ENCODE measurements at places on chromosomes 16 and 17.

DNA sequence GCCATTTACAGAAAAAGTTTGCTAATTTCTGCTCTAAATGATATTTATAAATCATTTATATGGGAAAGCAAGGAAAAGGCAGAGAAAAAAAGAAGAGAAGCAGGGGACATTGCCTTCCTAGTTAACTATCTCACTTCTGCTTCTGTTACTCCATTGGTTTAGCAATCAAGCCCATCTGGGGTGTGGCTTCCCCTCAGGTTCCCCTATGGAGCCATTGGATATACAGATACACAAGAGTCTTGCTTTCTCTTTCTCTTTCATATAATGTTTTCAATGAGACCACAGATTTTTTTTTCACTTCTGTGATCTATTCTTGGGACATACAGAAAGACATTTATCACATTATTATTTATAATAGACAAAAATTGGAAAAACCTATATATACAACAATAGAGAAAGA, 105.6 kb upstream of the TOM1L1 start:
- DNase-seq: no peak

DNA sequence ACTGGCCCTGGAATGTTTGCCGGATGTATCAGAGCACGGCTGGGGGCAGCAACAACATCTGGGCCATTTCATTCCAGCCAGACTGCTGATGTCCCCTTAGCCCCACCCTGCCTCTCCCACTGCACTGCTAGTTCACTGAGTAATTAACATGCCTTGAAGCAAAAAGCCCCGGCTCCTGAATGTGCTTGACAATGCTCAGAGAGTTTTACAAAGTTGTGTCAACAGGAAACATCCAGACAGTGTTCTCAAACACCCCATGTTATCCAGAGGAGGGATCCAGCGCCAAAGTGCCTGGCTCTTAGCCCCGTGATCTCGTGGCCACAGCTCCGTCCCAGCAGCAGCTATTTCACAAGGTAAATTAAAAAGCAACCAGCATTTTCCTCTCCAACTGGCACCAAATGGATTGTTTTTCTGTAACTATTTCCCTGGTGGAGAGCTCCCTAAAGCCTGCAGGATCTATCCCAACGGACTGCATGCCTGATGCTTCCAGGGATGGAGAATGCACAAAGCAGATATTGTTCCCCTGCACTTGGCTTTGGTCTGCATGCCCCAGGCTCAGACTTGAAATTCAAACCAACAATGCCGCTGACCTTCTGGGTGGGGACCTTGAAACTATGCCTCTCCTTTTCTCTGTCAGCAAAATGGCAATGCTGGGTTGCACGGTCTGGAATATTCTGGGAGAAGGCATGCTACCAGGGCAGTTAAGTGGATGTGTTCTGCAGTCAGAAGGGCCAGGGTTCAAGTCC, 115.6 kb upstream of the CDH5 start:
- no peak for DNase-seq

DNA sequence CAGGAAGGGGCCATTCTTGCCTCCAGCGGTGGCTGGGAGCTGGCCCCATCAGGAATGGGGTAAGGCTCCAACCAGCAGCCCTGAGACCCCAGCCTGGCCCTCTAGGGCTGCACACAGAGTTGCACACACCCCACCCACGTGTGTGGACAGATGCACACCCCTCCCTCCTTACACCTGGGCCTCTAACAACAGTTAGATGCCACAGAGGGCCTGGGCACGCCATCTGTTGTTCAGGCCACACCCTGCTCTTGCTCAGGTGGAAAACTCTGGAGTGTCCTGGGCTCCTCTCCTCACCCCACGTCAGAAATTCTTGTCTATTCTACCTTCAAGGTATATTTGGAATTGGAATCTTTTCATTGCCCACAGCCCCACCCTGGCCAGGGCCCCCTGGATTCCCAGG, 13.3 kb upstream of the RAI1 start:
- DNase-seq: no peak

DNA sequence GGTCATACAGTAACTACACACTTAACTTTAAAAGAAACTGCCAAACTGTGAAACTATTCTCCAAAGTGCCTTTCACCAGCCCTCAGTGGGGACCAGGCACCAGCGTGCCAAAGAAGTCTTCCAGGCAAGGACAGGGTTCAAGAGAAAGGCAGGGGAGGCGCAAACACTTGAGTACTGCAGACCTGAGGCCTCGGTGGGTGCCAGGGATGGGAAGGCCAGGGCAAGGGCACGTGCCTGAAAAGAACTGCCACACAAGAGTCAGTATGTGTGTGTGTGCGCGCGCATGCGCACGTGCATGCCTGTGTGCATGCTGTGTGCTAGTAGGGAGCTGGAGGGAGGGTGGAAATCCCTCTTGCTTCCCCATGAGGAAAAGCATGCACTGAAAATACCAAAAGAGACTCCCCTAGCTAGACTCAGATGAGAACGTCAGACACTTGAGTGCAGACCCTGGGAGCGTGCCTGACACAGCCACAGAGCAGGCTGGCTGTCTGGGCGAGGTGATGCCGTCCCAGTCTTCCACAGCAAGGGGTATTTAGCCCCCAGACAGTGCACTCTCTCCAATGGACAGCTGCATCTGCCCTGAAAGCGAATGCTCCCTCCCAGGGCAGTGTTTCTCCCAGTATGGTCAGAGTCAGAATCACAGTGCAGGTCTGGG, 40.1 kb upstream of the GSG1L start:
- no peak for DNase-seq

DNA sequence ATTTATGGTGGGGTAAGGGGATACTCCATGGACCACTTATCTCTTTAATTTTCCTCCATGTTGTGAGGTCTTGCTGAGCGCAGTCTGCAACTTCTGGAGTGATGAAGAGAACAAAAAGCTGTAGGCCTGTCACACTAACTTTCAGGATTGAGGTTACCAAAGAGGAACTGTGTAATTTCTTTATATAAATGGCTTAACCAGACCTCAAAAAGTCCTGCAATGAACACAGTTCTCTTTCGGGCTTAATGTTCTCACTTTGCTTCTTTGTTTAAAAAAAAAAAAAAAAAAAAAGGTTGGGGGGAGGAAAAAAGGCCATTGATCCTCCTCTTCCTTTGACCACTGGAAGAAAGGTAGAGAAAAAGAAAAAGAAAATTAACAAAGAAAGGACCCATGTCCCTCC, 86.8 kb upstream of the SOX9 start:
- no peak for DNase-seq

DNA sequence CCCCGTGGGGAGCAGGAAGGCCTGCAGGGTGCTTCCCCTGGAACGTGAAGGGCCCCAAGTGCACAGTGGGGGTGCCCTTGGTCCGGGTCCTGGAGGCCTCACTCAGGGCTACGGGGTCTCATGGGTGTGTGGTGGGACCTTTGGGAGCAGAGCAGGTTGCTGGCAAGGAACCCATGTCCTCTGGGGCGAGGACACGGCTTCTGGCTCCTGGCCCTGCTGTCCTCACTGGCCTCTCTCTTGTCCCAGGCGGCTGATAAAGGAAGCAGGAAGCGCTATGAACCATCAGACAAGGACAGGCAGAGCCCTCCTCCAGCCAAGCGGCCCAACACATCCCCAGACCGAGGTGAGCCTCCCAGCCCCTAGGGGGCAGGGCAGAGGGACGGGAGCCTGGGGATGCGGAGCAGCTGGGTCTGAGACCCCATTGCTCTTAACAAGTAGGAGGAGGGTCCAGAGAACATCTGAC, 9.8 kb upstream of the IL17C start:
- DNase-seq: no peak

DNA sequence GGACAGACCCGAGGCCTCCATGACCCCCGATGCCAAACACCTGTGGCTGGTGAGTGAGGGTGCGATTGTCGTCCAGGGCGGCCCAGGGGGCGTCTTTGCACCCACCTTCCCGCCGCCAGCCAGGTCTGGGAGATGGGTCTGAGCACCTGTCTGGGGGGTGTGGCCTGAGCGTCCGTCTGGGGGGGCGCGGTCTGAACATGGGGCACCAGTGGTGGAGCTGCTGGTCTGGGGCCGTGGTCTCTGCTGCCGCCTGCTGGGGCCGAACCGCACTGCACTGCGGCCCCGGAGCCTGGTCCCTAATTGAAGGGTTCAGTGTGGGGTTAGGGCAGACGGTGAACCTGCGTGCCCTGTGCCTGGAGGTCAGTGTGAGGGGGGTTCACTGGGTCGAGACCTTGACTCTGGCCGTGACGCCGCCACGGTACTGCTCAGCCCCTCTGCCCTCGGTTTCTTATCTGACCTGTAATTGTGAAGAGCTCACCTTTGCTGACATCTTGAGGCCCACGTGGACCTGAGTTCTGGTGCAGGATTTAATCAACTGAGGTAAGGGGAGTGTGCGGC, 12.6 kb upstream of the TCF25 start:
- peak; percentile 58 for DNase-seq

- DNase-seq: no peak
Observed at GRCh38 chr16:71846431-71846830, 655 bp downstream of the ATXN1L start.

GRCh38 chr16:75927810-75928209, 201.5 kb upstream of the CPHXL start:
- DNase-seq: no peak

DNA sequence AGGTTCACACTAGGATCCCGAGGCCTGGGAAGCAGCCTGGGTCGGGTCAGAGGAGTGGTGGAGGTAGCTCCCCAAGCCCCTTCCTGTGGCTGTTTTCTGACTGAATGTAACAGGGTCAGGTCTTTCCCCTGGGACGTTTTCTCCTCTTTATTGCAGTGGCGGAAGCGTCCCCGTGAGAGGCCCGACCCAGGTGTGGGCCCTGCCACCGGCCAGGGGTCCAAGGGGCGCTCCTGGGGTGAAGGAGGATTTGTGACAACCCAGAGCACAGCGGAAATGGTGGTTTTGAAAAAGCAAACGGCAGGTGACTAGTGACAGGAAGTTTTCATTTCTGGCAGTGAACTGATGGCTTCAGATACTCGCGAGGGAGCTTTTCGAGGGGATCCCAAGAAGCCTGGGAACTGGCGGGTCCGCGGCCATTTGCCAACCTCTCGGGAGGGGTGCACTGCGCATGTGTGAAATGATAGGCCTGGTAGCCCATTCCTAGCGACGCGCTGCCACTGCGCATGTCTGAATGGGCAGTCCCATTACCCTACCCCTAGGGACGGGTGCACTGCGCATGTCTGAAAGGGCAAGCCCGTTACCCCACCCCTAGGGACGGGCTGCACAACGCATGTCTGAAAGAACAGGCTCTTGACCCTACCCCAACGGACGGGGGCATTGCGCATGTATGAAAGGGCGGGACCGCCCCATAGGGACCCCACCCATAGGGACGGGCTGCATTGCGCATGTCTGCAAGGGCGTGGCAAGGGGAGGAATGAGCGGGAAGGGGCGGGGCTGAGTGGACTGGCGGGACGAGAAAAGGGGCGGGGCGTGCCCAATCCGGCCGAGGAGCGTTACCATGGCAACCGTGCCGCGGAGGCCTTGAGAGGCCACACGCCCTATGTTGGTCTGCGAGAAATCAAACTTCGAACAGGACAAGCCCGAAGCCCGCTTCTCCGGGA, 1747.9 kb downstream of the TP53TG3F start:
- DNase-seq: no peak

- no peak for DNase-seq
Observed at GRCh38 chr16:2374644-2375043, 34.1 kb upstream of the ABCA3 start.

GRCh38 chr16:57826706-57827625, 24.7 kb upstream of the KIFC3 start:
- no peak for DNase-seq

- DNase-seq: peak; percentile 77
Observed at GRCh38 chr17:30831663-30832437, at the start of gene ATAD5. Gene ATAD5 (plus strand): TSS chr17:30831966. CDS start chr17:30832348, 382 bp downstream.

DNA sequence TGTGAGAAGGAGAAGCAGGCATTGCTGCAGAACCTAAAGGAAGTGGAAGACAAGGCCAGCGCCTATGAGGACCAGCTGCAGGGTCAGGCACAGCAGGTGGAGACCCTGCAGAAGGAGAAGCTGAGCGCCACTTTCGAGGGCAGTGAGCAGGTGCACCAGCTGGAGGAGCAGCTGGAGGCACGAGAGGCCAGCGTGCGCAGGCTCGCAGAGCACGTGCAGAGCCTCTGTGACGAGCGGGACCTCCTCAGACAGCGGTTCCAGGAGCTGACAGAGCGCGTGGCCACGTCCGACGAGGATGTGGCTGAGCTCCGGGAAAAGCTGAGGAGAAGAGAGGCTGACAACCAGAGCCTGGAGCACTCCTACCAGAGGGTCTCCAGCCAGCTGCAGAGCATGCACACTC, 41.5 kb downstream of the PLD6 start:
- no peak for DNase-seq

DNA sequence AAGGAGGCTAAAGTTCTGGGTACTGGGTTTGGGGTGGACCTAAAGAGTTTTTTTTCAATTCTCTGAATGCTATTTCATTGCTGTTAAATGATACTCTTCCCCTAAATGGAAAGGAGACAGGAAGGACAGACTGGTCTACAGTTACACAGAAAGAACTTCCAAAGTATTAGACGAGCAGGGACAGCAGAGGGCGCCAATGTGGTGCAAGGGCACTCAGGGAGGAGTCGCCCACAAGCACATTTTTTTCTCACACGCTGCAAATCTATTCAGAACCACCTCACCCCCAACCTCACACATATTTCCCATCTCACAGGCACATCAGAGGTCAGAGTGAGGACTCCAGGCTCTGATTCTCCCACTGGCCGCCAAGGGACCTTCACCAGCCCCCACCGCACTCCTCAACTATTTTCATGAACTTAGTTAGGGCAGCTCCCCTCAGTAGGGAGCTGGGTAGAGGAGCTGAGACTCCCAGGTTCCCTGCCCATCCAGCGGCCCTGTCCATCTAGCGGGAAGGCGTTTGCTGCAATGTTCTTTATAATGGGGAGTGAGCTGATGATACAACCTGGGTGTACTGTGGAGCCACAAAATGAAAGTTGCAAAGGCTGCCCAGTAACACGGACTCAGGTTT, 6.8 kb upstream of the CA4 start:
- DNase-seq: no peak

DNA sequence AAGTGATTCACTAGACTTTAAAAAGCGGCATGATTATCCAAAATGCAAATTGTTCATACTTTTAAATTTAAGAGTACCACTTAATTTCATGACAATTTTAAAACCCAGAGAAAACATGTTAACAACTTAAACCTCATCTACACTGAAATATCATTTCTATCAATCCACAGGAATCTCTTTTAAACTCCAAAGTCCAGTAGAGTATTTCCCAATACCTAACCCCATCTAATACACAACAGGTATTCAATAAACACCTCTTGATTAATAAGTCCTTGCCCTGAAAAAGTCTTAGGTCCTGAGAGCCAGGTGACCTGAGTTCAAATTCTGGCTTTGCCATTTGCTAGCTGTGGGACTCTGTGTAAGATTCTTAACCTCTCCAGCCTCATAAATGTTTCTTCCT, 14.7 kb downstream of the CEP20 start:
- no peak for DNase-seq

- no peak for DNase-seq
Observed at GRCh38 chr16:13587181-13587580, 332.8 kb upstream of the ERCC4 start.

- no peak for DNase-seq
Observed at GRCh38 chr17:40791111-40791510, 8.6 kb downstream of the KRT28 start.

- DNase-seq: no peak
Observed at GRCh38 chr16:82972331-82972919, 345.7 kb downstream of the CDH13 start.

GRCh38 chr17:39751637-39752036, 13.9 kb downstream of the GRB7 start:
- DNase-seq: no peak

- no peak for DNase-seq
Observed at GRCh38 chr17:19537111-19537510, 3.5 kb downstream of the SLC47A1 start.

- DNase-seq: no peak
Observed at GRCh38 chr16:15038689-15039088, 17.2 kb downstream of the NTAN1 start.

- DNase-seq: no peak
Observed at GRCh38 chr16:21190599-21190998, 20.8 kb downstream of the ZP2 start.

- DNase-seq: no peak
Observed at GRCh38 chr17:41140360-41141131, at the start of gene KRTAP4-6. Gene KRTAP4-6 (minus strand): TSS chr17:41140544. CDS start chr17:41140487, 57 bp downstream.

Data from activated gamma-delta T cell (primary cell).